NCI-H1048 (cell line): ENCODE measurements at places on chromosomes 1 and 21.

DNA sequence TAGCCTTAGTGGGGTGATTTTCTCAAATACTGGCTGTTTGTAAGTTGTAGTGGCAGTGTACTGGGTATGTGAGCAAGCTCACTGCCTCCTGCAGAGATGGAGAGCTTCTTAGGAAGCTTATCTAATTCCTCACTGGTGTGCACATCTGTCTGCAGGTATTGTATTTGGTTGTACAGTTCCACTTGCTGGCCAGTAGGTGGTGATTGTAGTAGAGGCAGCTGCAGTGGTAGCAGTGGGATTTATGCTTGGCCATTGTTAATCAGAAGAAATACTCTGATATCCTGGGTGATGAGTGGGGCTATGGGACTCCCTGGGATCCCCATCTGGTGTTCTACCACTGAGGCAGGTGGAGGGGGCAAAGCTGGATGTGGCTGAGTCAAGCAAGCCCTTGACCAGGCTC is 276.1 kb upstream of the SPAG17 start:
- no peak for DNase-seq

DNA sequence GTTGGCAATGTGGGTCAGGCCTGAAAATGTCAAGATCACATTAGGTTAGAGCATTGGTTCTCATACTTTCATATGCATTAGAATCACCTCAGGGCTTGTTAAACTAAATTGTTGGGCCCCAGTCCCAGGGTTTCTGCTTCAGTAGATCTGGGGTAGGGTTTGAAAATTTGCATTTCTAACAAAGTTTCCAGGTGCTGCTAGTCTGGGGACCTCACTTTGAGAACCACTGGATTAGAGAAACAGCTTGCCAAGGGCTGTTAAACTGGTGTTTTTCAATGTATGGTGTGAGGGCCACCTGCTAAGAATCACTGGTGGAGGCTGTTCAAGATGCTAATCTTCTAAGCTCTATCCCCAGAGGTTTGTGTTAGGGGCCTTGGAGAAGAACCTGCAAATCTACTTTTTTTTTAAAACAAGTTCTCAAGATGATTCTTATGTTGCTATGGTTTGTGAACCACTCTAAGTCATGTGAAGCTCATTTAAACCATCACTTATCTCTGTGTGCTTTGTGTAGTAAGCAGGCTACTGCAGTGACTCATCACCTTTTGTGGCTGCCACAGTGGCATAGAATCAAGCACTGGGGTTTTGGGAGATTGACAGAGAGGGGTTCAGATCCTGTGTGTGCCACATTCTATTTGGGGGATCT is 152.2 kb downstream of the S1PR1 start:
- no peak for DNase-seq

DNA sequence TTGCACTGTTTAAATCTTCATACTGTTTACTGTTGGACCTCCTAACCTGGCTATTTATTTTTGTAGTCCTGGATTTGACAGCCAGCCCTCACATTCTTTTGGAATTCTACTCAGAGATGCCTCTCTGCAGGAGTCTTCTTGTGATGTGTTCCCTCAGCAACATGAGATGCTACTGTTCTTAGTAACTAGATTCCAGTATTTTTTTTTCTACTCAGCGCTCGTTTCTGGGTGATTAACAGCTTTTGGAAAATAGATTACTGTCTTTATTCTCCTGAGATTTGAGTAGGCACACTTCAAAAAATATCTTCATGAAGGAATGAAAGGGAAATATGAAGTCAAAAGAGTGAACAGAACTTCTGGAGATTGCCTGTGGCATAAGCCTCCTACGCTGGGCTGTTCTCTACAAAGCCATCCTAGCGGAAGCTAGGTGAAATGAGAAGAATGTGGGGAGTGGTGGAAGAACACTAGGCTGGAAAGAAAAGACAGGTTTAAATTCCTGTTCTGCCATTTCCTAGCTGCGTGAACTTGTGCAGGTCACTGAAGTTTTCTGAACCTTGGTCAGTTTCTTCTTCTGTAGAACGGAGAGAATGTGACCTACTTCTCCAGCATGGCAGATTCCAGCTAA is 75.9 kb downstream of the LRRC8C start:
- no peak for DNase-seq

DNA sequence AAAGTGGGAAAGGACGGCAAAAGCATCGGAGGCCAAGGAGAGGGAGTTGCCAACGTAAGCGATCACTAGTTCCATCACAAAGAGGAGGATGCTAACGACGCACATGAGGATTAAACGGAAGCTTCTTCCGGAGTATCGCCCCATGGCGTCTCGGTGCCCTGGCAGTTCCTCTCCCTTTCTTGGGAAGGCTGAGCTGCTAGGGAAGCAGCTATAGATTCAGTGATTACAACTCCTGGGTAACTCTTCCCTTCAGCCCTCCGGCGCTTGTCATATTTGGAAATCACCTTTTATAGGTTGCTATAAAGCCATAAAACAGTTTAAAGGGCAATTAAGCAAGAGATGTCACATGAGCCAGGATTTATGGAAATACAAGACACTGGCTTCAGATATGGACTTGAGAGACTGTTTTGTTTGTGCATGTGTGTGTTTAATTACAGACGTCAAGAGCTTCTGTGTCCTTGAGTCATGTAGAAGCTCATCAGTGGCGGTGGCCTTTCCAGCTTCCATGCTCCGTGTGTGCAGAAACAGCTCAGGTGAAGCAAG is 30.6 kb upstream of the SLC30A10 start:
- no peak for DNase-seq

- no peak for DNase-seq
Measured at GRCh38 chr21:33892853-33893252, 22.8 kb downstream of the ATP5PO start.

GRCh38 chr1:84505493-84506001 is 639 bp upstream of the SPATA1 start:
- no peak for DNase-seq

DNA sequence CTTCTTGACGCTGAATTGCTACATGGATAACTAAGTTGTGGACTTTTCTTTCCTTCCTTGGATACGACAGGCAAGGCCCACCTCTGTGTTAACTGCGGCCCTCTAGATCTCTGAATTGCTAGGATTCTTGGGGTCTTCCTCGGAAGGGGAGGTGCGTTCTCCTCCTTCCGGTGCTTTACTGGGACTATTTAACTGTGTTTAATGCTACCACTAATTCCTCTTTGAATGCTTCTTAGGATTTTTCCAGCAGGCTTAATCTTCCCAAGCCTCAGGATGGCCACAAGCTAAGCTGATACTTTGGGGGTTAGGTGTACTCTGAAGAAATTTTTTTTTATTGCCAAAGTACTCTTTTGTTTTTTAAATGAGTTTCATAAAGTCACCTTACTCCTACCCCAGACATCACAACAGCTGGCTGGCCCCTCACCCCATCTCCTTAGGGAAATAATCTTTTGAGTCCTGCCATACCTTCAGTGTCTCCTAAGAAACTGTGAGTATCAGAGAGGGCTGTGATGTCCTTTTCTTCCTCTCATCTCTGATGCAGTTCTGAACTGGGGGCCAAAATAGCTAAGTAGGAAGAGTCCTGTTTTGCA is 21.4 kb downstream of the KIRREL1 start:
- DNase-seq = no peak

- no peak for DNase-seq
Measured at GRCh38 chr1:65948609-65949229, 156.0 kb downstream of the PDE4B start.

GRCh38 chr1:109917768-109918606 is 7.3 kb downstream of the CSF1 start:
- DNase-seq = no peak

DNA sequence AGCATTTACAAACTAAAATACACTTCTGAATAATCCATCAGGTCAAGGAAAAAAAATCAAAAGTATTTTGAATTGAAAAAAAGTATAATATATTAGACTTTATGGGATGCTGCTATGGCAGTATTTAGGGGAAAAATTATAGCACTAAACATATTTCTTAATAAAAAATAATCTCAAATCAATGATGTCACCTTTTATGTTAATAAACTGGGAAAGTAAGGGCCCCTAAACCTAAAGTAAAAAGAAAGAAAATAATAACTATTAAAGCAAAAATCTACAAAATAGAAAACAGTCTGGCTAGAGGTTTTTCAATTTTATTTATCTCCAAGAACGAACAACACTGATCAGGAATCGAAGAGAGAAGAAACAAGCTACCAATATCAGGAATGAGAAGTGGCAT is 160.8 kb upstream of the PLXNA2 start:
- DNase-seq = no peak

GRCh38 chr1:27762033-27762432 is 11.0 kb upstream of the STX12 start:
- DNase-seq = no peak

DNA sequence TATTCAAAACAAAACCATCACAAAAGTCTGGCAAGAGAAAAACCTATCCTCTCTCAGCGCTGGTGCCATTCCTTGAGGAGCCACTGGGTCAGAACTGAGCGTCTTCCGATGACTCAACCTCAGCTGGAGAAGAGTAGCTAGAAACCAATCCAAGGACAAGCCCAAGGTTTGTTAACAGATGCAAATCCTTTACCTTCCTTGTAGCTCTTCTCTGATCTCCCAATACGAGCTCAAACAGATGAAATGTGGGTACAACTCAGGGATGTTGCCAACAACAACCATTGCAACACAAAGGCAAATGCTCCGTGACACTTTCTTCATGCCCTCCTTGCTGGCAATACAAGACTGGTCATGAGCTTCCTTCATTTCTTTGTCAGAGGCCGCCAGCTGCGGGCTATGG is 337.1 kb downstream of the SIPA1L2 start:
- no peak for DNase-seq

DNA sequence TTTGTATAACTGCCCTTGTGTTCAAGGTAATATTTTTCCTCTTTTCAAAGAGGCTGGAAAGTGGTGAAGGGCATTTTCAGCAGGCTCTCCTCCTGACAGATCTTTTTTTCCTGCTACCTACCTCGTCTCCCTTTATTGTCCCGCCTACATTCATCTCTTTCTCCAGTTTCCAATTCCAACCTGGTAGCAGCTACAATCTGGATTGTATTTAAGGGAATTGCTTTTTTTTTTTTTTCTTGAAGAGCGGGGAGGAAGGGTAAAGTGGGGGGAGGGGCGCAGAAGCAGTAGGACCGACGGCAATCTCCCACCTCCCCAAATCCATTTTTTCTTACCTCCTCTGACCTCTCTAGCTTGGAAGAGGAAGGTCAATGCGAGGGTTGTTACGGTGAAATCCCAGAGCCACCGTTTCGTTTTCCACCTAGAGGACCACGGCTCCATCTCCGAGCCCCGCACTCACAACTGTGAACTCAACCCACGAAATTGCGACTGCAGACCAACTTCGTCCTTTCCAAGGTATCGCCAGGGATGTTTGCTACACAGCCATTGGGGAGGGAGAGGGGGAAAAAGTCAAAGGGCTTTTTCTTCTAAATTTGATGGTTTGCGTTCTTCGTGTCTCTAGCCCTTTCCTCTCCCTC is 464 bp downstream of the COL11A1 start:
- no peak for DNase-seq

- DNase-seq = no peak
Measured at GRCh38 chr1:67189953-67190352, 23.7 kb downstream of the IL23R start.

DNA sequence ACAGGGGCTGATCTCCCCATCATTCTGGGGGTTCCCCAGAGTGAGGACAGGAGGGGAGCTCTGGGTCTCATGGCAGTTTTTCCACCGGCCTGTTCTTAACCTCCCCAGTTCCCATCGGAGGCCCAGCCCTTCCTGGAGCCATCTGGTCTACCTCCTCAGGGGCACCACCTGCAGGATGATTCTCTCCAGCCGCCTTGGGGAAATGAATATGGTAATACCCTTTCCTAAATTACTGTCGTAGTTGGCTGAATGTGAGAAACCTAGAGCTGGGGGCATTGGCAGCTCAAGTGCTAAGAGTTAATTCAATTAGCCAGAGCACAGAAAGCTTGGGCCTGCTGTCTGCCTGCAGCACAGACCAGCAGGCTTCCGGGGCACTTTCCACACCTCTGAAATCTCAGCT is 64.9 kb downstream of the TAS1R2 start:
- no peak for DNase-seq

- no peak for DNase-seq
Measured at GRCh38 chr1:16979475-16980327, 719 bp downstream of the MFAP2 start.

DNA sequence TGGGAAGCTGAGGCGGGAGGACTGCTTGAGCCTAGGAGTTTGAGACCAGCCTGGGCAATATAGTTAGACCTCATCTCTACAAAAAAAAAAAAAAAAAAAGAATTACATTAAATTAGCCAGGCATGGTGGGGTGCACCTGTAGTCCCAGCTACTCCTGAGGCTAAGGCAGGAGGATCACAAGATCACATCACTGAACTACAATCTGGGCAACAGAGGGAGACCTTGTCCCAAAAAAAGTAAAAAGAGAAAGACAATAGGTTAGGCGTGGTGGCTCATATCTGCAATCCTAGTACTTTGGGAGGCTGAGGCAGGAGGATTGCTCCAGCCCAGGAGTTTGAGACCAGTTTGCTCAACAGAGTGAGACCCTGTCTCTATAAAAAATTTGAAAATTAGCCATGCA is 130.3 kb downstream of the TIAM1 start:
- DNase-seq = no peak

DNA sequence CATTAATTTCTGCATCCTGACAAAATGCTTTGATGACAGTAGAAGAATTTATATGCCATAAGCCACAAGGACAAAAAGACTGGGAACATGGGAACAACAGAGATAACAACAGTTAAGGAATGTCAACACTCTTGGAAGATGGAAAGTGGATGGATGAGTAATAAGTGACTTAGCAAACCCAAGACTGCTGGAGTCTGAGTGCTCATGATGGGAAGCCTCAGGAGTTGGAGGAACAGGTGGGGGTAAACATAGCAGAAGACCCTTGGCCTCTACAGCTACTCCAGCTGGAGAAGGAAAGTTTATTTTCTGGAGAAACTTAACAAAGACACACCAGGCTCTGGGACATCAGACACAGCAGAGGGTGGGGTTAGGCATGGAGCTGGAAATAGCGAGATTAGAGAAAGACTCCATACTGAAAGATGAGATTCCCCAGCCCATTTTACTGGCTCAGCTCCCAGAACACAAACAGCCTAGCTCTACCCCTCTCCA is 13.6 kb downstream of the G0S2 start:
- no peak for DNase-seq

DNA sequence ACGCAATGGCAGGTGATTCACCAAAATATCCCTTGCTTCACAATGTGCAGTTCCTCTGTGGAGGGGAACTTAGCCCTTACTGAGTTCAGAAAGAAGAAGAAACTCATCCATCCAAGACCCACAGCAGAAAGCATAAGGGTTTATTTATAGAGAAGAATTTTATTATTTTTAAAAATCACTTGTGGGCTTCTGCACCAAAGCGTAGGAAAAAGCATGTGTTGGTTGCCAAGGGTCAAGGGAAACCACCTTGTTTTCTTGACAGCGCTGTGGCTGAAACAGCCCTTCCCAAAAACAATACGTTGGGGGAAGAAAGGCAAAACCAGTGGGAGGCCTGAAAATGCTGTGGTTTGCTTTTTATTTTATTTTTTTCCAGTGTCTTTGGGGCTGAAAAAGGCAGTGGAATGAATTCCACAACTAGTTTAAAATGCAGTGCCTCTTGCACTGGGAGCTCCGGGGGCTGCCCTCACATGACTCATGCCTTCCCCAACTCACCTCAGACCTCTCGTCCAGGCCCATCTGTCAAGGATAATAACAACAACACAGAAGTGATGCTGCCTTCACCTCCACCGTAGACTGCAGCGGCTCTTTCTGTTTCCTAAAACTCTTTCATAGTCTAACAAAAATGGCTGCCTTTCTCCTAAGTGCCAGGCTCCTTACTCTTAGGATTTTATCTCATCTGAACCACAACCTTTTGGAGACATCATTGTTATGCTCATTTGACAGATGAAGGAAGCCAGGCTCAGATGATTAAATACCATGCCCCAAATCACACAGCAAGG is 224.2 kb upstream of the JUN start:
- no peak for DNase-seq
